Ascending aorta (tissue), 2 donors: ENCODE measurements at places on chromosomes 5 and 9.

GRCh38 chr5:56534102-56534829 is 281.1 kb upstream of the MAP3K1 start:
- DNase-seq = no peak

DNA sequence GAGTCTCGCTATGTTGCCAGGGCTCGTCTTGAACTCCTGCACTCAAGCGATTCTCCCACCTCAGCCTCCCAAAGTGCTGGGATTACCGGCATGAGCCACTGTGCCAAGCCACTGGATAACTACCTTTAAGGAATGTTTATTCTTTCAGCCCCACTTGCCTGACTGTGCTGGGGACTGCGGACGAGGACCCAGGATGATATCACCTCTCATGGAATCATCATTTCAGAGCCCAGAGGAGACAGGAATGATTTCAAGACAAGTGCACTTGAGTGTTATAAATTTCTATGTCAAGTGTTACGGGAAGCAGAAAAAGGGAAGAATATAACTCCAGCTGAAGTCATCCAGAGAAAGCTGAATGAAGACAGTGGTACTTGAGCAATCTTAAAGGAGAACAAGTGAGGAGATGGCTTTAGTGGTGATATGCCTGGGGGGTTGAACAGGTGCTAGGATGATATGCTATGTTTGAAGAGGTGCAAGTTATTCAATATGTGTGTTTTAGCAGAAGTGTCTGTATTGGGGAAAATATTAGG is 109.3 kb downstream of the DCP2 start:
- DNase-seq = no peak

DNA sequence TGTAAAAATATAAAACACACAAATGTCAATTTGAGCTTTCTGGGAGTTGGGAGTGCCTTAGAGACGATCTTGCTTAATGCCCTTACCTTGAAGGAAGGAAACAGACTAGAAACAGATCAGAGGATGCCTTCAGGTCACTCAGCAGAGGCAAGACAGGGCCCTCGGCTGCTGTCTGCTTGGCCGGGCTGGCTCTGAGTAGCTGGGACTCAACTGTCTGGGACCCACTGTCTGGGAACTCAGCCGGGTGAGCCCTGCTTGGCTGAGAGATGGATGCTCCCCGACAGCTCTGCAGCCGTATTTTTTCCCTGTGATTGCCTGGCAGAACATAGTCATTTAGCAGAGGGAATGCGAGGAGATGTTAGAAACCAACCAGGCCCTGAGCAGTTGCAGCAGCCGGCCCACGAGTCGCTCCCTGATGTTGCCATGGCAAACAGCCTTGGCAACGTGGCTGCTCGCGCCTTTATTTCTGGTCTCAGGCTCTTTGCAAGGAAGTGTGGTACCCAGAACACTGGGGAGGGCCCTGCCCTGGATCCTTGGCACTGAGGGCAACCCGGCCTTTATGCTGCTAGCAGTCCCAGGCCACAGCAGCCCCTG is 10.9 kb downstream of the PPARGC1B start:
- DNase-seq = no peak

GRCh38 chr5:172444626-172445365 is 9.5 kb downstream of the SH3PXD2B start:
- no peak for DNase-seq

- DNase-seq = no peak
Observed at GRCh38 chr5:180364306-180364856, 11.2 kb upstream of the GFPT2 start.

DNA sequence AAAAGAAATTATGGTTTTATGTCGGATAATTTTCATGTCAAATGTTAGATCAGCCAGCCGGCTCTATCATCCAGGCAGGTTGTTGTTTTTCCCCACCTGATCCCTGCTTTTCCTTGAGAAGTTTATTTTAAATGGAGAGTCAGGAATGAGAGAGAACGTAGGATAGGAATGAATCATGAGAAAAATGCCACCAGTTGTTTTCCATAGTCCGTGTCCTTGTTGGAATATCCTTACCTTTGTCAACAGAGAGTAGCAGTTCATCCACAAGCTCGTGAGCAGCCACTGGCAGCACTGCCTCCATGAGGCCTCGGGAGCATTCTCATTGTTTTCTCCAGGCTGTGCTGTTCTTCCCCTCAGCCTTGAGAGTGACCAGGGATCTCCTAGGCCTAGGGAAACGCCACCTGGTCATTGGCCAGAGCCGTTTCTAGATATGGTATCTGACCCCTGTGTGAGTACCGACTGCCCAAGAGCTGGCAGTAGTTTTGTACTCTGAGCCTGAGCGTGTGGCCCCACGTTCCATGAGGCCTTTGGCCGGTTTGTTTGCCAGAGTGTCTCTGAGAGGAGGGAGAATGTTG is 293.3 kb downstream of the FANCC start:
- no peak for DNase-seq

DNA sequence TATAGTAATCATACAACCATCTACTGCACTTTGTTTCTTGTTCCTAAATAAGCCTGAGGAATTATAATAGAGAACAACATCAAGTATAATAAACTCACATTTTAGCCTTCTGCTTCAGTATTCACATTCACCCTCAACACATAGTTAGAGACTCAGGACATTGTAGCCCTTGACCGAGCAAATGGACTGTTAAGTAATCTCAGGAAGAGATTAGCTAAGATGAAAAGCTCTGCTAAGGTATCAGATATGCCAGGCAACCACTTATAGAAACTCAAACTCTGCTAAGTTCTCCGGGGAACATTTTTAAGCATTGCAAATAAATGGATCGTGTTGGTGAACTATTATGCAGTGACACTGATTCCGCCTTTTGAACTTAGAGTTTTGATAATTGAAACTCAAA is 252.0 kb downstream of the DTWD2 start:
- DNase-seq = no peak

DNA sequence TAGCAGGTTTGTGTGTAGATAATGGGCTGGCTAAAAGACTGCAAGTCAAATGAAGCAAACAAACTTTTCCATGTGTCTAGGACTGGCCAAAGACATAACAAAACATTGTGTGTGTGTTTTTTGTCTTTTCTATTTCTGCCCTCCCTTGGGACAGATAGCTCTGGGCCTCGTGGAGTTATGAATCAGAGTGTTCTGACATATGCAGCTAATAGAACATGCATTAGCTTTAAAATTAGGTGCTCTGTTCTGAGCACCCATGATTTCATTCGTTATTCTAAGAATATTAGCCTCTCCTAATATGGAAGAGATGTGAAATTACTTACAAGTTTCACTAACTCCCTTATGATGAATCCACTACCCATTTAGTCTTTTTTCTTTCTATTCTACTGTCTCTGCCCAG is 367.3 kb upstream of the PAPPA start:
- DNase-seq = no peak
